Urinary bladder (tissue), 4 donors: ENCODE measurements at places on chromosomes 1 and 21. TPM values are rescaled to one million over a fixed set of nuclear protein-coding genes. Genes with fewer than 3 reads are reported as not detected.

TARBP1 gene
- polyA plus RNA-seq: 8.6 TPM

TNFRSF18 gene
- polyA plus RNA-seq: 0.77 TPM

CAPN8 gene
- polyA plus RNA-seq: 11.9 TPM

KRTAP12-2 gene
- not detected for polyA plus RNA-seq

COL6A2 gene
- polyA plus RNA-seq: 1,471 TPM

IVL gene
- 9.5 TPM for polyA plus RNA-seq

OR2G6 gene
- polyA plus RNA-seq: not detected

NGF gene
- polyA plus RNA-seq: 8.0 TPM

NIBAN1 gene
- polyA plus RNA-seq: 203 TPM

SCNM1 gene
- polyA plus RNA-seq: 49.5 TPM

GRIK3 gene
- polyA plus RNA-seq: 1.7 TPM

FCAMR gene
- polyA plus RNA-seq: not detected

PTPN22 gene
- polyA plus RNA-seq: 1.2 TPM

CELA2B gene
- not detected for polyA plus RNA-seq

TSACC gene
- polyA plus RNA-seq: 0.28 TPM

OR2T2 gene
- polyA plus RNA-seq: not detected

TINAGL1 gene
- 155 TPM for polyA plus RNA-seq

DRAXIN gene
- 0.01 TPM for polyA plus RNA-seq

CCT3 gene
- 178 TPM for polyA plus RNA-seq

RHD gene
- polyA plus RNA-seq: not detected

HLX gene
- polyA plus RNA-seq: 8.2 TPM

BLACAT1 gene
- 0.03 TPM for polyA plus RNA-seq

CLDN8 gene
- 0.04 TPM for polyA plus RNA-seq

TRIM17 gene
- 0.57 TPM for polyA plus RNA-seq

IL20 gene
- not detected for polyA plus RNA-seq

MIS18A gene
- polyA plus RNA-seq: 7.0 TPM

PAQR6 gene
- 1.5 TPM for polyA plus RNA-seq

DDX20 gene
- 7.4 TPM for polyA plus RNA-seq

S100A2 gene
- 91.2 TPM for polyA plus RNA-seq

SLC44A3 gene
- 9.4 TPM for polyA plus RNA-seq

NKAIN1 gene
- polyA plus RNA-seq: 0.23 TPM

ADAMTS4 gene
- 19.6 TPM for polyA plus RNA-seq

DISP3 gene
- 0.04 TPM for polyA plus RNA-seq

SPRR2E gene
- not detected for polyA plus RNA-seq

GUCA2A gene
- polyA plus RNA-seq: not detected

LYST gene
- 10.6 TPM for polyA plus RNA-seq

LRRN2 gene
- polyA plus RNA-seq: 1.8 TPM

FAM43B gene
- 0.37 TPM for polyA plus RNA-seq

TNFRSF14 gene
- polyA plus RNA-seq: 75.5 TPM

C1orf185 gene
- not detected for polyA plus RNA-seq

B3GALT2 gene
- 3.5 TPM for polyA plus RNA-seq

ZNF670 gene
- 3.0 TPM for polyA plus RNA-seq

SLFNL1 gene
- polyA plus RNA-seq: 0.24 TPM

CFHR3 gene
- 0.10 TPM for polyA plus RNA-seq

SASS6 gene
- 2.4 TPM for polyA plus RNA-seq

SAMD11 gene
- 23.3 TPM for polyA plus RNA-seq

ARID1A gene
- 31.8 TPM for polyA plus RNA-seq
